ENCODE measurements at places on chromosomes 1 and 21.

DNA sequence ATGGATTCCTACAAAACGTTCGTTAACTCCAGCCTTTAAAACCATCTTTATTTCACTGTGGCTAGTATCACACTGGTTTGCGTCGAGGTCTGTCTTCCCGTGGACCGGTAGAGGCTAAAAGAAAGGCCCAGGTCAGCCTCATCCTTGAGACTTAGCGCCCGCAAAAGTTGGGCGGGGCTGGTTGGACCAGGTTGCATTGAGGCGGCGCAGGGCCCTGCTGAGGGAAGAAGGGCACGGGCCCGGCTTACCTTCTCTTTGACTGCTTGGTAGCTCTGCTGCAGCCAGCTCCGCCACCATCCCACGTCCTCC lies 455 bp downstream of the BSDC1 start:
- no peak for DNase-seq

DNA sequence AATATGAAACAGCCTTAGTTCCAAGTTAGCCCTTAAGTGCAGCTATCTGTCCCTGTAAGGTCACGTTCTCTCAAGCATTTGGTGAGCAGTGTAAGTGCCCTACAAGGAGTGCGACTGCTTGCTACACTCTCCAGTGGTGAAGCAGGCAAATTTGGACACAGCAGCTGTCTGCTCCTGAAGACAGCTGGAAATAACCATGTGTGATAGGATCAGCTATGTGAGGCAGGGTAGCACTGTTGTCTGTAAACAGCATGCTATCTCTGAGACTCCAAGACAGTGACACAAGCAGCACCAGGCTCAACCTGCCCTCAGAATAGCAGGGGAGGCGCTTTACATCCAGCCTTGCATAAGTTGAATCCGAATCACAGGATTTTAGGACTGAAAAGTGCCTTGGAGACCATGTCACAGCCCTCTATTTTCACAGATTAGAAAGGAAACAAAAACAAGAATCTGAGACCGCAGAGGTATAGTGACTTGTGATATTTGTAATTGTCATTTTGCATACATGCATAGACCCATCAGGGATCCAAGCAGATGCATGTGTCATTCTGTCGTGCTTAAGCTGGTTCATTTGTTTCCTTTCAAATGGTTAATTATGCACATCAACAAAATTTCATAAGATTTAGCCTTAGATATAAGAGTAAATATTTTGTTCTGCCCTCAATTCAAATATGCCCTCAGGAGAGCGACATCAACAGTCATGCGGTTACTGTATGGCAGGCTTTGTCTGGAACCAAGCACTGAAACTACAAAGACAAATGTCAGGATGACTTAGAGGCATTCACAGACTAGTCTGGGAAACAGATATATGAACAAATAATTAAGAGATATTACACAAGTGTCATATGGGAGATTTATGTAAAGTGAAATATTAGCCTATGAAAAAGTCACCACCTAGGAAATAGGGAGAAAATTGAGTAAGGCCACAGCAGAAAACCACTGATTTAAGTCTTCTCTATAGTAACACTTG lies 134.9 kb upstream of the NRIP1 start:
- DNase-seq, result no peak

GRCh38 chr1:21378705-21379494 lies 61.0 kb upstream of the NBPF3 start:
- peak; percentile 47 for DNase-seq

DNA sequence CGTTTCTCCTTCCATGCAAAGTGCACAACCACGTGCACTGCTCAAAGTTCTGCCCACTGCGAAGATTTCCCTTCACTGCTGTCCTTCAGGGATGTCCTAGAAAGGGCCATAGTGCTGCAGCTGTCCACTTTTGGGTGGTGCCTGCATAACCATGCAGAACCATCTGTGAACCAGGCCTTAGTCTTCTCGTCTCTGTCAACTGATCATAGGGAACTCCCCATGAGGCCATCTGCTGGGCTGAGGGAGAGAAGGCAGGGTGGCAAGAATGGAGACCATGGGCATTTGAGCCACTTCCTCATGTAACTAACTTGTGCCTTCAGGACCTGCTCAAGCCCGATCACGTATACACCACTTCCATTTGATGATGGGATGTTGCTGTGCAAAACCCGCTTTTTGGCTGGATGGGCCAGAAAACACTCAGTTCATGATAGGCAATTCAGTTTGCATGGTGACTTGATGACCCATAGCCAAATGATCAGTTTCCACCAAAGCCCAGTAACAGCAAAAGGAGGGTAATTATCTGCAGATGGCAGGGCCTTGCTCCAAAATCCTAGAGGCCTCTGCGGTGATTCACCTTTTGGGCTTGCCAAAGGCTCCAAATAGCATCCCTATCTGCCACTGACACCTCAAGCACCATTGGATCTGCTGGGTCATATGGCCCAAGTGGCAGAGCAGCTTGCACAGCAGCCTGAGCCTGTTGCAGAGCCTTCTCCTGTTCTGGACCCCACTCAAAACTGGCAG lies 9.5 kb downstream of the ST6GALNAC5 start:
- DNase-seq, result no peak

DNA sequence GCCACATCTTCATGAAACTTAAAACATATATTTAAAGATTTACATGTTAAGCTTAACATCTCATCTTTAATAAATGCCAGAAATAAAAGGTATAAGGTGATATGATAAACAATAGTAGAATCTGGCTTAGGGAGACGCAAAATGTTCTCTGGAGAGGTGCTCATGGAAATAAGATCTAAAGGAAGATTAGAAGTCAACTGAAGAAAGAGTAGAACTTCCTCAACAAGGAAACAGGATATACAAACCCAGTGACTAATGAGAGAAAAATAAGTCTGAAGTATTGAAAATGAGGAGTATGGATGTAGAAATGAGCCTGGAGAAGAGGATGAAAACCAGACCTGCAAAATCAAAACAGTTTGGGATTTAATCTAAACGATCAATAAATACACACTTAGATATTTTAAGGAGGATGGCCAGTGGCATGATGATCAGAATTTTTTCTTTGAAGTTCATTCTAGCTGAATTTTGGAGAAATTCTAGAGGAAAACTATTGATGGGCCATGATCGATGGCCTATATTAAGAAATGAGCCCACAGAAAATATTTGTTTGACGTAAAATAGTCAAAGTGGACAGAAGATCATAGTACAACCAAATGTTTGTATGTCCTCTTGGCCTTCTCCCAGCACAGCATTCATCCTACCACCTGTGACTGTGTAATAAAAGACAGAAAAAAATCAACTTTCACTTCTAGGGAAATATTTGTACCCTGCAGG lies 387.9 kb upstream of the PTBP2 start:
- DNase-seq, result no peak

- DNase-seq, result no peak
These were observed 741.1 kb upstream of the B3GALT2 start for GRCh38 chr1:193927550-193927949.

GRCh38 chr1:206833106-206833680 lies 32.2 kb upstream of the IL20 start:
- no peak for DNase-seq

All from kidney epithelial cell (primary cell).